ENCODE measurements at places on chromosomes 2 and 18. TPM values are rescaled to one million over a fixed set of nuclear protein-coding genes. Genes with fewer than 3 reads are reported as not detected.

GRCh38 chr2:112021781-112022231 is 33.3 kb upstream of the TMEM87B start:
- DNase-seq: no peak

DNA sequence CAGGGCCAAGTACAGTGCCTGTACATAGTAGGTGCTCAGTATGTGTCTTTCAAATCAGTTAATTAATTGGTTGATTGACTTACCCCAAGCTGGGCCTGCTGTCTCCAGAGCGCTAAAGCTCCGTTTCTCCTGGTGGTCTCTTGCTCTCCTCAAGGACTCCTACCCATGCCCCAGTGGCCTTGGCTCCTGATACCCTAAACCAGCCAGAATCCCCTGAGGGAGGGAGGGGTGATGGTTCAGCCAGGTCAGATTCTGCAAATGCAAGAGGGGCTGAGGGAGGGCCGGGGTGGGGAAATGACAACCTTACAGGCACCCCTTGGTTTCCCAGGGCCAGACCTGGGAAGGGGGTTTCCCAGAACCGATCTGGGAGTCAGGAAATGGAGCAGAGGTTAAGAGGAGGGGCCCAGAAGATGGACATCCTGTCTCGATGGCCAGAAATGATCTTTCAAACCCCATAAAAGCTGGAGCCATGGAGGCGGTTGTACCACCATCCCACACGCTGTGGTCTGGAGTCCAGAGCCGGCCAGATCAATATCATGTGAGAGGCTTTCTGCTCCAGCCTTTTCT is 209.1 kb downstream of the TNS1 start:
- DNase-seq: no peak

Gene SNED1
- polyA plus RNA-seq: 13.9 TPM

DNA sequence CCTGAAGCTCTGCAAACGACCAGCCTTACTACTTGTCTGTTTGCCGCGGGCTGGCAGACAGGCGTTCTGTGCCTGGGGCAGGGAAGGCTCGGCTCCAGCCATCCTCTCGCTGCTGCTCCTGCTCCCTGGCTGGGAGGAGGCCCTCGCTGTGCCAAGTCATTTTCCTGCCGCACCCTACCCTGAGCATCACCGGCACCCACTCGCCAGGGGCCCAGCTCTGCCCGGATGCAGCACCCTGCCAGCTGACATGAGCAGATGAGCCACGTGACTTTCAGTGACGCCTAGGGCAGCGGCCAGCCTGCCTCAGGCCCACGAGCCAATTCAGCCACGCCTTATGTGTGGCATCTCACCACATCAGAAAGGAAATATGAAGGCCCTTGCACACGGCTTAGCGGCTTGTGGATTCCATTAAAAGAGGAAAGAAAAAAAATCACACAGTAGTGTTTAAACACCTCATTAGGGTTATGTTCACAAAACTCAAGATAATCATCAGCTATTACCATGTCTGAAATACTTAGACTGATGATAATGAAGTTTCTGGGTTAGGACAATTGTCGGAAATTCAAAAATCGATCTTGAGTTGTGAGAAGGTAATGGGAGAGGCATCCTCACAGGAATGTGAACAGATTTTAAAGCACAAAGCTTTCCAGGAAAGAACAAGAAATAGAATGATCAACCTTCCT is 250.5 kb downstream of the TWIST2 start:
- no peak for DNase-seq

Gene MATN3
- 3.0 TPM for polyA plus RNA-seq

Measured in renal cortex interstitium (tissue), 15 donors.